ENCODE measurements at places on chromosomes 12 and 14.

GRCh38 chr12:63354969-63355368, 204.0 kb upstream of the AVPR1A start:
- DNase-seq, result no peak

- no peak for DNase-seq
Measured at GRCh38 chr14:28756884-28757570, 9.6 kb upstream of the FOXG1 start.

- DNase-seq, result no peak
Measured at GRCh38 chr12:119683816-119684215, 15.9 kb downstream of the PRKAB1 start.

DNA sequence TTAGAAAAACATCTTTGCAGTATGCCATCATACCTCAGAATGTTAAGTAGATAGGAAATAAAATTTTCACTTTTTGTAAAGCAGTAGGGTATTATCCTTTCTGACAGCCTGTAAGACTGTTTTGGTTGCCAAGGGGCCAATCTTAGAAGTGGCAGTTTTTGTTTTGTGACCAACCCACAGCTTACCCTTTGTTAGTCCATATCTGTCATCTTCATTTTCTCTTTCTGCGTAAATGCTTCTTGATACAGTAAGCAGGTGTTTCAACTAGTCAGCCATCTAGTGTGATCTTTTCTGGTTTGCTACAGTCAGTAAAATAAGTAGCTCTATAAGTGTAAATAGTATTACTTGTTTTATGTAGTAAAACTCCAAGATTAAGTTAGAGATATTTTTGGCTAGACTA, 8.8 kb downstream of the PPM1A start:
- no peak for DNase-seq

DNA sequence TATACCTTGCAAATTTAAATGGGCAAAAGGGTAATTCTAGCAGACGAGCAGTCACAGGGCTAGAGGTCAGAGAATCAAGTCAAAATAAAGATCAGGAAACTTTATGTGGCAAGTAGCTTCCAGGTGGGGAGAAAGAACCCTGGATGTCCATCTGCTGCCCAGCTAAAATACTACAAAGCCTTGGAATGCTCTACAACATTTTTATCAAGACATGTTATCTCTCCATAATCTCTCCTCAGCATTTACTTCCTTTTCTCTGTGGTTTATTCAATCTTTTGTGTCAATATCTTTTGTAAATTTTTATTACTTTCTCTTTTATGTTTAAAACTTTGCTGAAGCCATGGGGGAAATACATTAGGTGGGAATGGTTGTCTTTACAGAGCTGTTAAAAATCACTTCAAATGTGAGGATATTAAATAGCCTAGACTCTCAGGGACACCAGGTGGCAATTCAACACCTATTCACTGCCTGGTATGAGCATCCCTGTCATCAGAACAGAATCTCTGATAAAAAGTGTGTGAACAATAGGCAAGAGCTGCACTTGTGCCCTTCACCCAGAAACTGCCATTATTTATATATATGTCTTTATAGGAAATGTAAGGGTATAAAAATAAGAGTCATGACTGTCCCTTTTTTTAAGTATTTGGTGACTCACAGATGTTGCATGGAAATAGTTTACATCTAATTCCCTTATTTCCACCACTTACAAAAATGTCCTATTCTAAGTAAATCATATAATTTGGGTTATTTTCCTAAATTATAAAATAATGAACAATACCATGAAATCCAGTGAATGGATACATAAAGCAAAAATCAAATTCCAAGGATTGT, 152.9 kb downstream of the EPS8 start:
- DNase-seq, result no peak

DNA sequence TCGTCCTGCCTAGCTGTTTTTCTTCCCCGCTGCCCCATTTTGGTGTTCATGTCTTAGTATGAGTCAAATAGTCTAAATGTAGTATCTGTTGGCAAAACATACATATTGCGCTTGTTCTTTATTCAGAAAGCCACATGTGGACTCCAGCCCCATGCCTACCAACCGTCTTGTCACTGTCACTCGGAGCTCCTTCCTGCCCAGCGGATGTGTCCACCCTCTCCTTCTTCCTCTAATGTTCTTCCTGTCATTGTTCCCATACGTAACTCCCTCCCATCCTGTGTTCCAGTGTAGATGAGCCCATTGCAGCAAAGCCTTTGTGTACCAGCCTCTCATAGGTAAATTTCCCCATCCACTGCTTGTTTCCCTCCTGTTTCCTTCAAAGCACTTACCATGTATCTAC, 120.5 kb downstream of the TMX1 start:
- no peak for DNase-seq

- DNase-seq, result no peak
Measured at GRCh38 chr14:55160989-55161388, 30.4 kb downstream of the DLGAP5 start.

DNA sequence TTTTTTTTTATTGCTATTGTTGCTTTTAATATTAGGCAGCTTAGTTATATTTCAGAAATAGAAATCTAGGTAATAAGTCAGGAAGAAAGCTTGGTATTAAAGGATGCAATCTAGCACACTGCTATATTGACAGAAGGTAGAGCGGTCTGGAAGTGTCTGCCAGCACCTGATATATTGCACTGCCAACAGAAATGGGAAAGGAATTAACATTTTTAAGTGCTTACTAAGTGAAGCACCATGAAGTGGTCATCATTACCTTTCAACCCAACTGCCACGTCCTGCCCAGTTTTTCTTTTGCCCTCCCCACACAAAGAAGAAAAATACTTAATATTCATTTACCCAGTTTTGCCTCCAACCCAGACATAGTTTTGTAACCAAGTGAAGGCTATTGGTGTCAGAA, 163.5 kb downstream of the KITLG start:
- DNase-seq, result no peak

All from activated CD4-positive, alpha-beta memory T cell treated with anti-CD3 and anti-CD28 coated beads for 36 hours (primary cell).